ENCODE measurements at places on chromosomes 7 and 10.

- no peak for DNase-seq
Observed at GRCh38 chr7:119802147-119802546, 470.8 kb upstream of the KCND2 start.

DNA sequence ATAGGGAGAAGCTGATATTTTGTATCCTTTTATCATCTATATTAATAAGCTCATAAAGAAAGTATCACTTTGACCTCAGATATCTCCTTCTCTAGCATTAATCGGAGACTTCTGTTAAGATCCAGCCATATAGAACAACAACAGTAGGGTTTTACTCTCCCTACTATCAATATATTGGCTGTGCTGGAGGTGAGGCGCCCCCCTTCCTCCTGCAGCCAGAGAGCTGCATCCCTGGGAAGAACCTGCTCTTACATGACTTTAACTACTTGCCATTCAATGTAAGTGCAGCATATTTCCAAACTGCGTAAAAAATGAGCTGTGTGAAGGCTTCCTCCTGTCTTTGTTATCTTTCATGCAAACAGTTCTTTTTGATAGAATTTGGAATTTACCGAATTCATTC lies 247.8 kb downstream of the SDK1 start:
- no peak for DNase-seq

DNA sequence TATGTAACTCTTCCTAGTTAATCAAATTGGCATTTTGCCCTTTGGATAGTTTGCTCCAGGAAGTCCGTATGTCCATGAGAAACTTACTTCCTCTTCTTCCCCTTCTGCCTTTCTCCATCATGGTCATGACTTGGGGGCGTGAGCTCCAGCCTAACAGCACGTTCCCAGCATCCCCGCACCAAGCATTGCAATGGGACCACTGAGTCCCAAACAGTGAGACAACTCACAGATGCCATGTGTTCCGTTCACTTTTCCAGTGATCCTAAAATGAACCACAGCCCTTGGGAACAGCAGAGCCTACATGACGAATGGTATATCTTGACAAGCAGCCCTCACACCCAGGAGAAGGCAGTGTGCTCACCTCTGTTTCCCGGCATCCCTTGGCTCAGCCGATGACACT lies 10.7 kb downstream of the BTBD16 start:
- DNase-seq = no peak

- no peak for DNase-seq
Observed at GRCh38 chr7:30180718-30181117, 45.9 kb downstream of the MTURN start.

DNA sequence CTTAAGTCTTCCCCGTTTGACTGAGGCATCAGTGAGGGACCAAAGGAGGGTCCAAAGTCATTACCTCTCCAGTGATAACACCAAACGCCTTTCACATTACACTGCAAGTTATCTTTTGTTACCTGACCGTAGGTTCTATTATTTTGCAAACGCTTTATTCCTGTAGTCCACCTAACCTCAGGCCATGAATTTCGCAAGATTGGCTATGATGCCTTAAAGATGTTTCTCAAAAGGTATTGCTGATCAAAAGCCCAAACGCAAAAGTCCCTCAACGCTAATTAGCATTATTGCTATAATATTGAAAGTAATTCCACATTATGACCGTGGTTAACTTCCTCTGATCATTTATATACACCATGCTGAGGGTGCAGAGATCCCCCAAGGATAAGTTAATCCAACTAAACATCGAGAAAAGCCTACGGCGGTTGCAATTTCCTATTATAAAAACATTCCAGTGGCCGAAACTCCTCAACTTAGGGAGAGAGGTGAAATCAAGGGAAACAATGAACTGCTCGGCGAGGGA lies 649 bp downstream of the DNA2 start:
- no peak for DNase-seq

- no peak for DNase-seq
Observed at GRCh38 chr7:31702354-31702753, 15.3 kb downstream of the PPP1R17 start.

DNA sequence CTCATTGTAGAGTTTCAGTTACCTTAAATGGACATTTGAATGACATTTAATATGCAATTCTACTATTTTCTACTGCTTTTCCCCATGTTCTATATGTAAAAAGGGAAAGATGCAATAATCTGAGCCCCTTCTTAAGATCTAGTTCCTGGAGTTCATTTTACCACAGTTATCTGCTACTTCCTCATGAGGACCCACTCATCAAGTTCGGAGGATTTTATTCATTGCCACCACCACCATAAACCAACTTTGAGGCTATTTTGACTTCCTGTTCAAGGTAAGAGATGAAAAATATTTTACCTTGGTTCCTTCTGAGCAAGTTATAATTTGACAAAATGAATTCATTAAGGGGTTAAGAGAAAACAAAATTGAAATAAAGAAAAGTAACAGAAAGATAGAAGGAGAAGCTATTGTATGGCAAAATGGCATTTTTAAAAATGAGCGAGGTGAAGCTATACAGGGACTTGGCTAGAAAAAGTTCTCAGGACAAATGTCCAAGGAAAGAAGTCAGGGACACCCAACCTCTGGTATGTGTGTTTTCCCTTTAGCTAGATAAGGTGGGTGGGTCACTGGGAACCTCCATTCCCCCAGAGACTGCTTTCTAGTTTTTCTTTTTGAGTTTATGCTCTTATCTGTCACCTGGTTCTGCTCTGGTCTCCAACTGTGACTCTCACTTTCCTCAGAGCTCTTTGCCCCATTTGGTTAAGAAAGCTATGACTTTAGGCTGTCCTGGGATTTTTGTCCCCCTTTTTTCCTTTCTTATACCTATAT lies 14.9 kb upstream of the FAM3C start:
- no peak for DNase-seq

DNA sequence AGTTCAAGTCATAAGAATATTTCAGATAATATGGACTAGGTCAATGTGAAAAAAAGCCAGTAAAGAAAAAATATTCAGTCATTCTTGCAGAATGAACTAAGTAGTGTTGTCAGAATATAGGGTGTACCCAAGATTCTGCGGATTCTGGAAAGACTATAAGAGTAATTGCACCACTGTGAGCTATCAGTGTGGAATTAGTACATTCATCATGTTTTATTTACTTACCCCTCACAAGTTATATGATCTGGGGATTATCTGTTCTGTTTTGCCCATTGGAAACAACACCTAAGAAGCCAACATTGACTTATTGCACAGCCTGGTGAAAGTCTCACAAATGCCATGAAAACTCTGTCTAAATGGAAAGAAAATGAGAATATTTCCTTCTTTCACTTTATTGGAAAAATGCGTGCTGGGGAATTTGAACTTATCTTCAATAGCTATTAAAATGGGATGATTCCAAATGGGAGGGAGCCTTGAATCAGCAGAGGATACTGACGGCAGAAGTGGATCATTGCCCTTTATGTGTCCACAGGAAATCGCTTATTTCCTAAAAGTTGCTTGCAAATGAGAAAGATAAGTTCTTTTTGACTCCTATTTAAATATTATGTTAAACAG lies 563.3 kb upstream of the POM121L12 start:
- no peak for DNase-seq

- no peak for DNase-seq
Observed at GRCh38 chr7:17022920-17023319, 141.1 kb upstream of the AGR3 start.

DNA sequence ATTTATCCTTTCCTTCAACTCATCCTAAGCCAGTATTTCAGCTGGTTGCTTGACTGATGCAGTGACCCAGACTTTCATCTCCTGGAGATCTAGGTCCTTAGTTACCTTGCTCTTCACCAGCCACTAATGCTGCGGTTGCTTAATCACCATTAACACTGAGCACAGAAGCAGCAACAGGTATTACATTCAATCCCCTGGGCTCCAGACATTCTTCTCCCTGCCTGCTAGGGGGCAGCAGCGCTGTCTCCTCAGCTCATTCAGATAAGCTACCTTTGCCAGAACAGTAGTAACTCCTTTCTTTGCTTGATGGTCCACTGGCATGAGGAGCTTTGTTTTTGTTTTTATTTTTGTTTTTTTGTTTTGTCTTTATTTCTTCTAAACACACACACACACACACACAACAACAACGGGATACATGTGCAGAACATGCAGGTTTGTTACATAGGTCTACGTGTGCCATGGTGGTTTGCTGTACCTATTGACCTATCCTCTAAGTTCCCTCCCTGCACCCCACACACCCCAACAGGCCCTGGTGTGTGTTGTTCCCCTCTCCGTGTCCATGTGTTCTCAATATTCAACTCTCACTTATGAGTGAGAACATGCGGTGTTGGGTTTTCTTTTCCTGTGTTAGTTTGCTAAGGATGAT lies 1043.2 kb upstream of the C7orf33 start:
- DNase-seq = no peak

- DNase-seq = no peak
Observed at GRCh38 chr10:77230194-77230593, 407.4 kb downstream of the KCNMA1 start.

- DNase-seq = no peak
Observed at GRCh38 chr10:29634764-29635625, at the start of gene SVIL. TSS of gene SVIL (minus strand) at chr10:29634971. CDS start at chr10:29555058, 79,913 bp downstream.

- DNase-seq = no peak
Observed at GRCh38 chr7:156656598-156656997, 16.0 kb downstream of the RNF32 start.

- no peak for DNase-seq
Observed at GRCh38 chr7:142770661-142771352, at the start of gene PRSS2. TSS of gene PRSS2 (plus strand) at chr7:142770970. CDS start at chr7:142770983, 13 bp downstream.

- no peak for DNase-seq
Observed at GRCh38 chr7:247636-248035, 42.3 kb upstream of the FOXL3 start.

- DNase-seq = no peak
Observed at GRCh38 chr7:131330299-131330698, 2.6 kb downstream of the MKLN1 start.

DNA sequence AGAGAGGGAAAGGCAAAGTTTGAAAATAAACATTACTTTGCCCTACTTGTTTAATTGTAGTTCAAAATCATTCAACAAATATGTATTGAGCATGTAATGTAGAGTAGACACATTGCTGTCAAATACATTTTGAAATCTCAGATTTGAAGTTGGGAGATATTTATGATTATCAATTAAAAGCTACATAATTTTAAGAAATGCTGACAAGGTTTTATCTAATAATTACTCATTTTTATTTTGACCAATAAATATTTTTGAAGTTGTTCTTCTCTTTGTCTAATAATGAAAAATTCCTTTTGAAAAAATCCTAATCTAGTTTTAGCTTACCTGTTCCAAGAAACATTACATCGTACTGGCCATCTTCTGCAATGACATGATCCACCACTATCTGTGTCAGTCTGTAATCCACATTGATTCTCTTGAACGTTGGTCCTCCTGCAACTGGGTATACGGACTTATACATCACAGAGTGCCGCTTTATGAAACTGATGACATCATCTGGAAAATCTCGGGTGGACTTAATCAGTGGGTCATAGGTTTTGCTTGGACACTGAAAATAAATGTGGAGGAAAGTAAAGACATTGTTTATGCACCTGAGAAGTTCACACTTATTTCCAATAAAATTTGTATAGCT lies 164.7 kb downstream of the SEMA3D start:
- no peak for DNase-seq

GRCh38 chr10:93945819-93946218 lies 47.9 kb upstream of the PLCE1 start:
- DNase-seq = no peak

GRCh38 chr7:159030490-159031134 lies 114.1 kb downstream of the VIPR2 start:
- no peak for DNase-seq

- no peak for DNase-seq
Observed at GRCh38 chr10:98016772-98017475, 13.5 kb downstream of the CRTAC1 start.

DNA sequence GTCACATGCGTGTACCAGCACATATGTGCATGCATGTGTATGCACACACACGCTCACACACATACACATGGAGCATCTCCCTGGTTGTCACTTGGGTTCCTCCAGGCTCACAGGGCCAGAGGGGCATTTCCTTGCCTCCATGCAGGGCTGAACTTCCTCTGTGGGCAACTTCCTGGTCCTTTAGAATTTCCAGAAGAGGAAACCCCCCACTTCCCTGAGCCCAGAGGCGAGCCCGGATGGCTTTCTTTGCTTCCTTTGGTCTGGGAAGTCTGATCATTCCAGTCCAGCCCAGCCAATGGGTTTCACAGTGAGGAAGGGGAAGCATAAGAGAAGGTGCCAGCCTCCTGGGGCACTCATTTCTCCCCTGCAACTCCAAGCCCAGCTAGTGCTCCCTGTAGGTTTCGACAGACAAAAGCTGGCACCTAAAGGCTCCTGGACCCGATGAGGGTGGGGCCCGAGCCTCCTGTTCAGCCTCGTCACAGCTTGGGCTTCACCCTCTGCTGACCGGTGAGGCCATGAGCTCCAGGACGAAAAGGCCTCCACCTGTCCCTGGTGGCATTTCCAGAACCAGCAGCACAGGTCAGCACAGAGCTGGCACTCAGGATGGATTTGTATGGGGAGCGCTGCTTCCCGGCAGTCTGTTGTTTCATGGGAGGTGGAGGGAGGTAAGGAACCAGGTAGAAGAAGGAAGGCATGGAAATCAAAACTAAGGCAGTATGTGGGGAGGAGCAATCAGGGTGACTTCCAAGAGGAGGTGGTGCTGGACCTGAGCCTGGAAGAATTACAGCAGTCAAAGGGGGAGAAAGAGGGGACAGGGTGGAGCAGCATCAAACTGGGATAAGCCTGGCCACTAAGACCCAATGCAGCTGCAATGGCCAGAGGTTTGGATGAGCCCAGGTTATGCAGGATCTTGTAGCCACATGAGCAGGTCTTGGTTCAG lies 23.7 kb downstream of the BTBD16 start:
- DNase-seq = no peak

- DNase-seq = no peak
Observed at GRCh38 chr10:17648243-17649035, 4.5 kb downstream of the STAM start.

DNA sequence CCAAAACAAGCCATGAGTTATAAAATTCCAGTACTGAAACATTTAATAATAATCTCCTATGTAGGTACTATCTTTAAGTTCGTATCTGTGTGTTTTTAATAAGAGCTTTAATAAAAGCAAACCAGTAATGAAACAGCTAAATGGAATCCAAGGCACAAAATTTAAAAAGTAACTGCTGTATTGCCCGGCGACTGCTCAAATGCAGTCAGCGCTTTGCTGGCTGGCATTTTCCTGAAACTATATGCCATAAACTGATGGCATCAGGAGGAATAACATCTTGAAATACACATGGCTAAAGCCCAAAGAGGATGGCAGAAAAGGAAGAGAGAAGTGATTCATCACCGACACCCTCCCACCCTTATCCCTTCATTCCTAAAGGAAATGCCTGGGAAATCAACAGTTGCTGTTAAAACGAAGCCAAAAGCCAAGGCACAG lies 133.1 kb downstream of the CUBN start:
- no peak for DNase-seq

DNA sequence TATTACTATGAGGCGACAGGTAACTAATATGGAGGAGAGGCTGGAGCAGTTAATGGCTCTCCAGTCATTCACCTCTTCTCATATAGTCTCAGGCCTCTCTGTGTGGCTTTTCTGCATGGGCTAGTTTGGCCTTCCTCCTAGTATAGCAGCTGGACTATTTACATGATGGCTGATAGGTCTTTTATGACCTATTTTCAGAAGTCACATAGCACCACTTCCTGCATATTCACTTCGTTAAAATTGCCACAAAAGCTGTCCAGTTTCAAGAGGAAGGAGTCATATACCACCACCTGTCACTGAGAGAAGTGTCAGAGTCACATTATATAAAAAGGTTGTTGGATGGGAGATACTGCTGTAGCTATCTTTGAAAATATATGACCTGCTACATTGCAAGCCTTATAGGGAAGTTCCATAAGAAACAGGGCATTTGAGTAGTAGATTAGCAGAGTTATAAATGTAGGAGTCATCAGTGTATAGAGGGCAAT lies 8.0 kb upstream of the DMTF1 start:
- DNase-seq = no peak

GRCh38 chr10:7027913-7028808 lies 382.7 kb downstream of the SFMBT2 start:
- no peak for DNase-seq
